AG04449 (cell line): ENCODE measurements at places on chromosomes 1 and 21.

- DNase-seq: no peak
These were observed 121.8 kb upstream of the KCNK1 start for GRCh38 chr1:233491953-233492620.

- no peak for DNase-seq
These were observed 39.7 kb upstream of the EXO1 start for GRCh38 chr1:241808265-241808664.

- no peak for DNase-seq
These were observed 72.3 kb upstream of the COL11A1 start for GRCh38 chr1:103180660-103181059.

GRCh38 chr1:13828454-13829151 lies 128.6 kb downstream of the PRDM2 start:
- no peak for DNase-seq

DNA sequence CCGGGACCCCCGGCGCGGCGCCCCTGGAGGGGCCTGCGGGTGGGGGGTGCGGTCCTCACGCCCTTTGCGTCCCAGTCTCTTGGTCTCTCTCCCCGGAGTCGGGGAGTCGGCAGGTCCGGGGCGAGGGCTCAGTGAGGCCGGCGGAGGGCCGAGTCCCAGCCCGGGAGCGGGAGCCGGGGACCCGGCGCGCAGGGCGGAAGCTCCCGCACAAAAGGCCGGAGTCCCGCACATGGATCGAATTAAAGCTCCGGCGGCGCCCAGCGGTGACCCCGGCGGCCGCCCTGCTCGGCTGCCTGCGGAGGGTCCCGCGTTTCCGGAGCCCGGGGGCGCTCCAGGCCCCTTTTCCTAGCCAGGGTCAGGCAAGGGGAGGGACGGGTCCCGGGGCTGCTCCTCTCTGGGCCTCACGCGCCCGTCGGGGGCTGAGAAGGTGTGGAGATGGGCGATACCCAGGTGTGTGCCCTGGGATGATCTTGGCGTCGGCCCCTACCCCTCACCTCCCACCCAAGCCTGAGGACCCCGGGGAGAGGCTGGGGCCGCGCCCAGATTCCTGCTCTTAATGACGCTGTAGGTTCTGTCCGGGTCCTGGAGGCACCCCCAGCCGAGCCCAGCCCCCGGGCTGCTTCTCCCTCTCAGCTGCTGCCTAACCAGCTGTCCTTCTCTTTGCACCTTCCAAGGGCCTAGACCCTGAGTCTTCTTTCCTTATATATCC lies 512 bp downstream of the FBLIM1 start:
- no peak for DNase-seq

GRCh38 chr21:41405321-41405720 lies 20.7 kb upstream of the MX1 start:
- DNase-seq: no peak

GRCh38 chr1:154334079-154335024 lies 9.0 kb downstream of the ATP8B2 start:
- DNase-seq: no peak

GRCh38 chr1:72178266-72178665 lies 104.1 kb downstream of the NEGR1 start:
- no peak for DNase-seq

- DNase-seq: no peak
These were observed 35.9 kb upstream of the ATP1B1 start for GRCh38 chr1:169070547-169070946.

DNA sequence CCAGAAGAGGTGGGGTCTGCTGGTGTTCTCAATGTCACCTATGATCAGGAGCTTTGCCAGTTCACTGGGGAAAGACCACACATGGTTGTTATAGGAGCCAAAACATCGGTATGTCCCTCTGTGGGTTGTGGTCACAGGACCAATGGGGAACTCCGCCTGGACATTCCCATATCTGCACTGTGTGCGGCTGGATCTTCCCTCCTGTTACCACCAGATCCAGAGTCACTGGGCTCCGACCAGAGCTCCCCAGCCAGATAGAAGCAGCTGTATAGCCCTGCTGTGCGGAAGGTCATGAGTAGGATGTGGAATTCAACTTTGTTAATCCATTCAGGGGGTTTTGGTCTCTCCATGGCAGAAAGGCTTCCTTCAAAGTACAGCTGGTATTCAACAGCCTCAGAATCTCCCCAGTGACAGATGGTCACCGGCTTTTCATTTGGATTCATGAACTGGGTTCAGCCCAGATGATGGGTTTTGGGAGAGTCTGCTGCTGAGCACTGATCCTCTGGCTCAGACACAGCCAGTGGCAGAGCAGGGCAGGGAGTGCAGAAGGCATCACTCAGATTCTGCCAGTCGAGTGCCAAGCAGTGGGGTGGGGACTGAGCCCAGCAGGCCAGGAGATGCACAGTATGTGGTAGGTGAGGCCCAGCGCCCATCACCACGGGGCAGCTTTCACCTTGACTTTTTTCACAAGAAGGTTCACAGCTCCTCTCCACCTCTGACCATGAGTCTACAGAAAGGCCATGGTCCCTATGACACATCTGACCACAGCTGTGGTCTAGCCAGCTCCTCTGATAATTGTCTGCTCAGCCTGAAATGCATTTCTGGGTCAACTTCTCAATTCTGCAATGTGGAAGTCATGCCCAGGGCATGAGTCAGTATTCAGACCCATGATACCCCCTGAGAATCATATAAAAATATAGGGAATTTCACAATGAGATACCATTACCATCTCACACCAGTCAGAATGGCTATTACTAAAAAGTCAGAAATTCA lies 2.9 kb upstream of the SHCBP1L start:
- DNase-seq: peak; percentile 89

DNA sequence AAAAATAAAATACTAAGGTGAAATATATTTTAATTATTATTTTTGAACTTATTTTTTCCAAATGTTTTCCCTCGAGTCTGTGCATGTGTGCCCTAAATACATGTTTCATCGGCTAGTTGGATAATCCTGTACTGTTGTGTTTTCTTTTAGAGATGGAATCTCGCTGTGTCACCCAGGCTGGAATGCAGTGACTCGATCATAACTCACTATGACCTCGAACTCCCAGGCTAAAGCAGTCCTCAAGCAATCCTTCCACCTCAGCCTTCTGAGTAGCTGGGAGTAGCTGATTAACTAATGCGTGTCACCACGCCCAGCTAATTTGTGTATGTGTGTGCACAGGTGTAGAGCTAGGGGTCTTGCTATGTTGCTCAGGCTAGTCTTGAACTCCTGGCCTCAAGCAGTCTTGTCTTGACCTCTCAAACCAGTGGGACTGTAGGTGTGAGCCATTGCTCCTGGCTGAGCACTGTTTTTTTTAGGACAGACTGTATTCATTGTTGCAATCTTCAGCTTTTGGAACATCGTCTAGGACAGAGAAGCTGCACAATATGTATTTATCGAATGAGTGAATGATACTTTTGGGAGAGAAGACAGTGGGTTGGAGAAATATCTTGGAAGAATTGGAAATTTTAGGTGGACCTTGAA lies 4.8 kb upstream of the TMCO1 start:
- peak; percentile 50 for DNase-seq

DNA sequence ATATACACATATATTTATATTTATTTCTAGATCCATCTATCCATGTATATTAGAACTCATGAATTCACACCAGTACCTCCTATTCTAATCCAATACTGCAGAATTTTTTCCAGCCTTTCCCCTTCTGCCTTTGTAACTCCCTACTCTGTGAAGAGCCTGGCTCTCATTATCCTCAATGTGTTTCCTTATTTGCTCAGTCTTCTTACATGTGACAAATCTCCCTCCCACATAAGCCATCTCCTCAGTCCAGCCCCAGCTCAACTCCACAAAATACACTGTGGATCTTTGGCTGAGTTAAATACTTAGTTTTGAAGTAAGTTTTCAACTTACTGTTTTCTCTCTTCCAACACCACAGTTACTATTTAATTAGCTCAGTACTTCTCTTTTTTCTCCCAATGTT lies 45.7 kb downstream of the ATP5PO start:
- DNase-seq: no peak

DNA sequence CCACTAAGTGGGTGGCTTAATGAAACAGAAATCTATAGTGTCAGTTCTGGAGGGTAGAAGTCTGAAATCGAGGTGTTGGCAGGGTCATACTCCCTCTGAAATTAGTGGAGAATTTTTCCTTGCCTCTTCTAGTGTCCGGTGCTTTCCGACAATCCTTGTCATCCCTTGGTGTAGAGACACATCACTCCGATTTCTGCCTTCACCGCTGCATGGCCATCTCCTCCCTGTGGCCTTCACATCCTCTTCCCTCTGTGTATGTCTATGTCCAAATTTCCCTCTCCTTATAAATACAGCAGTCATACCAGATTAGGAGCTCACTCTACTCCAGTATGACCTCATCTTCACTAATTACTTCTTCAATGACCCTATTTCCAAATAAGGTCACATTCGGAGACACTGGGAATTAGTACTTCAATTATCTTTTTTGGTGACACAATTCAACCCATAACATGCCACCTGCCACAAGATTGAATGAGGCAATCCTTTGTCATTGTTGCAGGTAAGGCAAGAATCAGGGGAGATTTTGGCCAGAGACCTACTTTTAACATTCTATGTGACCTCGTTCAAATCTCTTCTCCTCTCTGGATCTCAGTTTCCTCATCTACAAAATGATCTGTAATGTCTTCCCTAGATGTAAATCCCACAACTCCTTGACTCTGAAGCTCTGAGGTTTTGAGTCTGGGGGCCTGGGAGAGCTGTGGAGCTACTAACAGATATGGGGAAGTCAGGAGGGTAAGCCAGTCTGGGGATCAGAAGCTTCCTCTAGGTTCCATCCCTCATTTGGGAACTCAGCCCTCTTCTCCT lies 16.1 kb downstream of the NAV1 start:
- DNase-seq: no peak

- DNase-seq: no peak
These were observed 144.4 kb downstream of the RGS7 start for GRCh38 chr1:241212628-241213027.

DNA sequence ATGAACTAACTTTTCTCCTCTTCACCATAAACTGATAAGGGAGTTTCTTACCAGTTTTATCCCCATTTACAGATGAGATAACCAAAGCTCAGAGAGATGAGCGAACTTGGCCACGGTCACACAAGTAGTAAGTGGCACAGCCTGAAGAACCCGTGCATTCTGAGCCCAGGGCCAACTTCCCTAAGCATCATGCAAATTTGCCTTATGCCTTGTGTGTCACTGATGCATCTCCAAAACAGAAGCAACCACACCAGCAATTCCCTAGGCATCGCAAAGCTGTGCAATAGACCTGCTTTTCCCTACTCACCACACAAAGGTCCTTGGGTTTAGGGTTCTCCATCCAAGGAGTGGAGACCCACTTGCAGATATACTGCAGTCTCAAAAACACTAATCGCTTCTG lies 304.5 kb upstream of the KAZN start:
- DNase-seq: no peak

- DNase-seq: no peak
These were observed 86.9 kb upstream of the KCNE2 start for GRCh38 chr21:34276711-34277425.

GRCh38 chr1:111706921-111707320 lies 32.3 kb downstream of the INKA2 start:
- DNase-seq: no peak

DNA sequence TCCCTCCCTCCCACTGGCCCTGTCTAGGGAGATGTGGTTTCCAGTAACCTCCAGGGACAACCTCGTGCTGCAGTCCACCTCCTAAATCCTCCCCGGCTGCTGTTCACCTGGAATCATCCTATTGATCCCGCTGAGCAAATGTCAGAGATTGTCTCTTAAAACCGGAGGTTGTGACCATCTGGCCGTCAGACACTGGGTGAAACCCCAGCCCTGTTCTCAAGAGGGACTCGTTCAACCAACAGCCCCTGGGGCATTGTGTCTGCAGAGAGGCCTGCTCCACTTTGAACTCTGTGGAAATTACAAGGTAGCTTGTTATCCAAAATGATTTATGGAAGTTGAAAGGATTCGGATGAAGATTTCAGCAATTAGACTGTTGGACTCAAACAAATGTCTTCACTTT lies 498.0 kb downstream of the MATN1 start:
- DNase-seq: no peak

DNA sequence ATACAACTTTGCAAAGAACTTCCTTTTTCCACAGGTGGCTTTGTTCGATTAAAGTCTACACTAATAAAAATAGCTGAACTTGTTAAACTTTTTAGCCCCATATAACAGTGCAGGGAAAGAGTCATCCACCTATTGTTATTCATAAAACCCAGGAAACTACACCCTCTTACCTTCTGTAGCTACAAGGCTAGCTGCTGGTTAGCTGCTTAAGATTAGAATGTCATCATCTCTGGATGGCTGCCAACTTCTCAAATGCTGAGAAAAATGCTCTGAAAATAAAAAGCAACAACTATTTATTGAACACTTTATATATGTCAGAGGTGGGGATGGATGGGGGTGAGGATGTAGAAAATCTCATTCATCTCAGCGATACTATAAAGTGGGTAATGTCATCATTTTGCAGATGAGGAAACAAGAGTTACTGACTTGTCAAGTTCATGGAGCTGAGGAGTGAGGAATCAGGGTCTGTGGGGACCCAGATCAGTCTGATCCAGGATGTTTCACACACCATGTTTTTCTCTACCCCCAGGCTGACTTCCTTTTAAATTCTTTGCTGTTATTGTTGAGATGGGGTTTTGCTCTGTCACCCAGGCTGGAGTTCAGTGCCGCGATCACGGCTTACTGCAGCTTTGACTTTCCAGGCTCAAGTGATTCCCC lies 17.1 kb downstream of the ATP5PF start:
- no peak for DNase-seq

DNA sequence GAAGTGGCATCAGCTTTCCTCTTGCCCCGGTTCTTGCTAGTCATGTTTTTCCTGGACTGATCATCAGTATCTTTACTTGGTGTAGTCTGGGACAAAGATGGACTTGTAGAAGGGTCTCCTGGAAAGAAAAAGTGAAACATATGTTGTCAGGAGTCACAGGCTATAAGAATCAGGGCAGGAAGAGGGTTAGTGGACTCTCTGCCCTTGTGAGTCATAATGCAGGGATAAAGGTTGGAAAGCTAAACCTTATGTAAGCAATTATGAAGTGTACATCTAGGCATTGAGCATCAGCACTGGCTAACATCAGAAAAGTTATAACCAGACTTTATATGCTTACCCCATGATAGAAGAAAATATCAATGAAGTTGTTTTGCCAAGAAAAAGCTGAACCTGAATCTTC lies 51.2 kb downstream of the XKR8 start:
- DNase-seq: no peak

DNA sequence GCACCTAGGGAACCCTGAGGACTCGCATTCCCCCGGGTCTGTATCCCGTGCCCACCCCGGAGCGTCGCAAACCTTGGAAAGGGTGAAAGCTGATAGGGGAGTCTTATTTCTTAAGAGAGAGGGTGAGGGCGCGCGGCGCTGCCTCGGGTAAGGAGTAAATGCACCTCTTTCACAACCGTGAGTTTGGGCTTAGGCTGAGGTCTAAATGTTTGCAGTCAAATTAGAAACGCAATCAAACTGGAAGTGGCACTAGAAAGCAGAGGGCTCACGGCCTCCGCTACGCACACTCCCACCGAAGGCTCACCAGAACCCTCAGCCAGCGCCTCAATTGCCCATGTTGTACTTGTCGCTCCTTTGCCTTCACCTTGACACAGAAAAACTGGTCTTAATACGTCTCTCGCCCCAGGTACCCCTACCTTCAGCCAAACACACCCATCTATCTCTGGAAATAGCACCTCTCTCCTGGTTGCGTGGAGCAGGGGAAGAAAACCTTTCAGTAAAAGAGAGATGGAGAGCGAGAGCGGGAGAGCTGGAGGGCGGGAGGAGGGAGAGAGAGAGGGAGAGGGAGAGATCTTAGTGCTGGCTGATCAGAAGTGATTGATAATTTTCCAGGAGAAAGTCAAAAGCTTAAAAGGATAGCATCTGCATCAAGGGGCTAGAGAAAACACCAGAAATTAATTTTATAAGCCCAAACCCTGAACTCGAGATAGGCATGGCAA lies 1.7 kb upstream of the HLX start:
- no peak for DNase-seq
